ENCODE measurements at places on chromosomes 2 and 18.
A peak's percentile ranks its signal among the peaks of the same experiment; 100 is the strongest.

DNA sequence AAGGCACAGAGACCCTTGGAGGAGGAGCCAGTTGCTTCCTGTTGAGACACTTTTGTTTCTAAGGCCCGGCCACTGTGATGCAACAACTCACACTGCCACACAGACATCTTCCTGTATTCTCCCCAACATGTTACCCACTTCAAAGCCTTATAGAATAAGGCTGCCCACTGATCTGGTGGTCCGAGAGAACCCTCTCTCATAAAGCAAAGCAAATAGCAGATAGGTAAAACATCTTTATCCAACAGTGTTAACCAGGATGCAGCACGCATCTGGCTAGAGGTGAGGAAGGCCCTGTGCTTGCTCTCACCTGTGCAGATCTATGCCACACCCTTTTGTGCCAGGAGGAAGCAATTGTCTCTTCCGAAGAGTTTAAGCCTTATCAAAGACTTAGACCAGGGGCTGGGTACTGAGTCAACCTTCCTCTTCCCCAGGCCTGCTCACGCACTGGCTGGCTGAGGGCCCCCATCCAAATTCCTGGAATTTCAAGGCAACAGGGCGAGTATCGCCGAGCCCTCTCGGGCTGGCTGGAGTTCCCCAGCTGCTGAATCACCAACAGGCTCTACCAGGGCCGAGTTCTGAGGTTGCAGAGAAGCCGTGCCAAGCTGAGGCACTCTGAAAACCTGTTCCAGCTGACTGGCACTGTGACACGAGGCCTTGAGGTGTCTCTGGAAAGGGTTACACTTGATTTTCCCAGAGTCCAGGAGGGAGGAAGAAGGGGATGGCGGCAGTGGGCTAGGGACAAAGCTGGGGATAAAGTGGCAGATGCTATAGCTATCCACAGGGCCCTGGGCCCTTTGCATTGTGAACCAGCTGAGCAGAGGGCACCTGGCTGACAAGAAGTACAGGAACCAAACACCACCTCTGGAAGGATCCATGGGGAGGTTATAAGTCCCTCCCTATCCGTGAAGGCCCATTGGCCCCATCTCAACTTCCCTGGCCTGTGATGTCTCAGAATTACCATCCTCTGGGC lies 29.3 kb downstream of the TGFA start:
- DNase-seq: no peak

DNA sequence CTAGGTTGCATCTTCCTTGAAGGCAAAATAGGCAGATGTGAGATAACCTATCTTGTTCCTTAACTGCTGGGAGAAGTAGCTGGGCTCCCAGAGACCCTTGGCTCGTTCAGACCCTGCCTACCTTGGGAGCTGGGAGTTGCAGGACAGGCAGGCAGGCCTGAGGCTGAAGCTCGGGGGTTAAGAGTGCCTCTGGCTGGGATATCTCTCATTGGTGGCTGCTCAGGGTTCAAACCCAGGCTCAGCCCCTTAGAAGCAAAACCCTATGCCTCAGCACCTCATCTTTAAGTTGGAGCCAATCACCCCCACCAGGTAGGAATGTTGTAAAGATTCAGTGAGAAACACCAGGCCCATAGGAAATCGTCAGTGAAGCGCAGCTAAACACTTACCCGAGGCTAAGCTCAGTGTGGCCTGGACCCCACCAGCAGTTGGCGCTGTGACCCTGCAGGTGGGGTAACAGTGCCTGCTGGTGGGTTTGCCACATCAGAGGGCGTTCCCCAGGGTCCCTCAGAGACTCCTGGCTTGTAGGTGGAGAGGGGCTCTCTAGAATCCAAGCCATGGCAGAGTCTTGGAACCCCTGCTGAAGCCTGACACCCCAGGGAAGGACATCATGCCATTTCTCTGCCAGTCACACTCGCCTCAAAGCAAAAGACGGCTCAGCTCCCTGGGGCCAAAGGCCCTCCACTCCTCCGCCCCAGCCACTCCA lies 54.6 kb upstream of the GPR17 start:
- DNase-seq: peak; percentile 78

DNA sequence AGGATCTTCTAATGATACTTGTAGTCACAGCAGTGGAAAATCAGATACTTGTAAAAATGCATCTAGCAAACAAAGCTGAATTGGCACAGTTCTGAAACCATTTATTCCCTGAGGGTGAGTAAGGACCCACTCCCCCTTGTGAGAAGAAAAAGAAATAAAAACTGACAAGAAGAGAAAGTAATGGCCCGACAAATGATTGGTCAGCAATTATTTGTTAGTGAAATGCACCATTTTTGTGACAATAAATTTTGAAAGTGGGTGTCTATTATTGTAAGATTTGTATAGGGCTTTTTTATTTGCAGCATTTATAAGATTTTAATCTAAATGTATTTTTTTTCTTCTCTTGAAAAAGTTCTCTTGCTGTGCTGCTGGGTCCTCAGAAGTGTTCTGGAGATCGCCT lies 600.8 kb downstream of the STK39 start:
- no peak for DNase-seq

DNA sequence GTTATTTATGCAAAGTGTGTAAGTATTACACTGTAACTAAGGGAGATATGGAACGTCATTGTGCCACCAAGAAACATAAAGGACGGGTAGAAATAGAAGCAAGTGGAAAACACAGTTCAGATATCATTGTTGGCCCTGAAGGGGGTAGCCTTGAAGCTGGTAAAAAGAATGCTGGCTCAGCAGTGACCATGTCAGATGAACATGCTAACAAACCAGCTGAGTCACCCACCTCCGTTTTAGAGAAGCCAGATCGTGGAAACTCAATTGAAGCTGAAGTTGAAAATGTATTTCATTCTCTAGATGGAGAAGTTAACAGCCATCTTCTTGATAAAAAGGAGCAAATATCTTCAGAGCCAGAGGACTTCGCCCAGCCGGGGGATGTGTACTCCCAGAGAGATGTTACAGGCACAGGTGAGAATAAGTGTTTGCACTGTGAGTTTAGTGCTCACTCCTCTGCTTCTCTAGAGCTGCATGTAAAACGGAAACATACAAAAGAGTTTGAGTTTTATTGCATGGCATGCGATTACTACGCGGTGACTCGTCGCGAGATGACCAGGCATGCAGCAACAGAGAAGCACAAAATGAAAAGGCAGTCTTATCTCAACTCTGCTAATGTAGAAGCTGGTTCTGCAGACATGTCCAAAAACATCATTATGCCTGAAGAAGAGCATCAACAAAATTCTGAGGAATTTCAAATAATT lies 36.1 kb downstream of the ZNF407 start:
- DNase-seq: no peak

GRCh38 chr2:158380746-158381145 lies 75.8 kb downstream of the CCDC148 start:
- no peak for DNase-seq

DNA sequence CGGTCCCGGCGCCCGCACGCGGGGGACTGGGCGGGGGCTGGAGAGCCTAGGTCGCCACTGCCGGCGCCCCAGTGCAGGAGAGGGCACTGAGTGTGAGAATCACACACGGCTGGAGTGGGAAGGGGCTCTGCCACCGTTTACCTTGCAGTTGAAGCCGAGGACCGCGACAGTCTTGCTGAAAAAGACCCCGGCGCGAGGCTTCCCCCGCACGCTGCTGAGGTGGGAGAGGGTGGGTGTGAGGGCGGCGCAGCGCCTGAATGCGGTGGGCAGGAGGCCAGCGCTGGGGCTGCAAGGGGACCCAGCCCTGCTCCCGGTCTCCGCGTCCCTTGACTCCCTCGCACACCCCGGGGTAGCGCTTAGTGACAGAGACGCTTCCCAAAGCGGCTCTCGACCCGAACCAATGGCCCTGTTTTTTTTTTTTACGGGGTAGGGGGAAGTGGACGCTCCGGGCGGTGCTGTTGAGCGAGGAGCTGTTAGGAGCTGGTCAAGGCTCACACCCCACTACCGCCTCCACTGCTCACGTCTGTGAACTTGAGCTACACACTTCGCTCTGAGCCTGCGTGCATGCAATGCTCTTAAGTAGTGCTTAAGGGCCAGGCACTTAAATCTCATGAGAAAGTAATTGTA lies 794 bp downstream of the NOTO start:
- DNase-seq: no peak

DNA sequence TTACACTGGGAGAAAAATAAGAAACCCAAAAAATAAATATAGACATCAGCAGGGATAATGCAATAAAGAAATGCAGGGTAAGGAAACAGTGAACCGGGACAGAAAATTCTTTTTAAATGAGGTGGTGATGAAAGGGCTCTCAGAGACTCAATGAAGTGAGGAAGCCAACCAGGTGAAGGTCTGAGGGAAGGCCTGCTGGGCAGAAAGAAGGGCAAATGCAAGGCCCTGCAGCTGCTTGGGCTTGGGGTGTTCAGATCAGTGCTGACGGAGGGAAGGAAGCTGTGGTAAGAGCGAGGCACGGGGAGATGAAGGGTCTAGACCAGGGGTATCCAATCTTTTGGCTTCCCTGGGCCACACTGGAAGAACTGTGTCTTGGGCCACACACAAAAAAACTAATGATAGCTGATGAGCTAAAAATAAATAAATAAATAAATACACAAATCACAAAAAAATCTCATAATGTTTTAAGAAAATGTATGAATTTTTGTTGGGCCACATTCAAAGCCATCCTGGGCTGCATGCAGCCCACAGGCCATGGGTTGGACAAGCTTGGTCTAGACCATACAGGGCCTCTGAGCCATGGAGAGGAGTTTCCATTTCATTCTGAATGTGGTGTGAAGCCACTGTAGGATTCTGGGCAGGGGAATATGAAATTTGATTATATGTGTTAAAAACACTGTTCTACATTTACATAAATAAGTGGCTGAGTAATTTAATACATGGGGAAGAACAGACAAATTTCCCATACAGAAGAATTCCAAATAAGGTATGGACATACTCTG lies 96.3 kb upstream of the DNMT3A start:
- DNase-seq: no peak

DNA sequence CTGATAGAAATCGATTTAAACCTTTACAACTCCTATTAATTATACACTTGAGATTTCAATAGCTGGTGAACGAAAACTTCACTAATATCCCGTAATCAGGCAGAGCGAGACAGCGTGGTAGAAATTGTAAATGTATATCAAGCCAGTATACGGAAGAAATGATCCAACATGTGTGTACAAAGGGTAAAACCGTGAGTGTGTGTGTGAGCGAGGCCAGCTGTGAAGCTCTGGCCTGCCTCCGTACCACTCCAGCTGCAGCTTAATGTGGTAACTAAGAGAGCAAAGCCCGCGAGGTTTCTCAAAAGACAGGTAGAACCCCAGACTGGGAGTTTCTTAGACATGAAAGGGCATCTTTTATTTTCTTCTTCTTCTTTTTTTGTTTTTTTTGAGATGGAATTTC lies 52.3 kb upstream of the ZNF516 start:
- DNase-seq: no peak

DNA sequence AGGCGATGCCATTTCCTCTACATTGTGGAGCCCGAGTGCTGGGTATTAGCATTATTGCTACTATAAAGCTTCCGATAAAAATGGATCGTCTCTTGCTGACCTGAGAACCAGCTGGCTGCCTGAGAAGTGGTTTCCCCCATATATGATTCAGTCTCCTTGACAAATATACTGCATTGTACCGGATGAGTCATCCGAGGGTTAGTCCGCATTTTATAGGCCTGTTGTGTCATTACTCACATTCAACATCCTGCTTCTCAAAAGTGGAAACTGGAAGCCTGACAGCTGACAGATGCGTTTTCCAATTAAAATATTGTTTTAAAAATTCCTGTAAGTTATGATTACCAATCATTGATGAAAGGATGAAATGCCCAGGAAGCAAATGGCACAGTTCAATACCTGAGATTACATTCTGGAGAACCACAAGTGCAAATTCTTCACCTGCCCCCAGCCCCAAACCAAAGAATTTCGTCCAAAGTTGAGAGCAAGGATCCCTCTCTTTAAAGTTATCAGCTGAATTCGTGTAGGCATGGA lies 65.7 kb downstream of the SPRED2 start:
- DNase-seq: no peak

- no peak for DNase-seq
Measured at GRCh38 chr2:70084973-70085710, 2.1 kb upstream of the PCBP1 start.

GRCh38 chr18:45503990-45504389 lies 111.3 kb upstream of the SLC14A2 start:
- no peak for DNase-seq

DNA sequence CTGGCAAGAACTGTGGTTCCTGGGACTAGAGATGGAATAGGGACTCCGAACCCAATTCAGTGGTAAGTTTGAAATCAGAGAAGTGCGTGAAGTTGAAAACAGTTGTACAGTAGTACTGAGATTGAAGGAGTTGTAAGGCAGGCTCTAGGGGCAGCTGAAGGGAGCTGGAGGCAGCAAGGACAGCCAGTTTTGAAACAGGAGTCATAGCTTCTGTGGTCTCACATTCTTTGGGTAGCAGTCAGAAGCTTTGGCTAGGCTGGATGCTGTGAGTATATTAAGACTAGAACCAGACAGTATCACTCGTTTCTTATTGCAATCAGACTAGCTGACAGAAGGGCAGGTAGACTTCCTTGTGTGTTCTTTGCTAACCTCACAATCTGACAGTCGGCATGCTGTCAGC lies 64.5 kb upstream of the ADAM23 start:
- no peak for DNase-seq

- peak; percentile 21 for DNase-seq
Measured at GRCh38 chr2:26245810-26246209, 1.1 kb downstream of the HADHB start.

DNA sequence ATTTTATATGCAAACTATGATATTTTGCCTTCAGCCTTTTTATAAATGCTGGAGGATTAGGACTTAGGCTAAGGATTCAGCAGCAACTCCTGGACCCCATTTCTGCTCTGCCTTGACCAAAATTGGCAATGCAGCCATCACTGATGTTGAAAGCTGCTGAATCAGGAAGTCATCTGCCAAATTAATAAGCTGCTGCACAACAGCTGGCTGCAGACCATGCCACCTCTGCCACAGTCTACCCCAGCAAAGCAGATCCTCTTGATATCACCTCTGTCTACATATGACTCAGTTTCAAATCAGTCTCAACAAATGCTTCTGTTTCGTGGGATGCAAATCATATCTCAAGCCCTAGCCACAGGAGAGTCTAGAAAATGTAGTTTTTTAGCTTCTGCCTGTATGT lies 7.1 kb upstream of the SOS1 start:
- DNase-seq: no peak

DNA sequence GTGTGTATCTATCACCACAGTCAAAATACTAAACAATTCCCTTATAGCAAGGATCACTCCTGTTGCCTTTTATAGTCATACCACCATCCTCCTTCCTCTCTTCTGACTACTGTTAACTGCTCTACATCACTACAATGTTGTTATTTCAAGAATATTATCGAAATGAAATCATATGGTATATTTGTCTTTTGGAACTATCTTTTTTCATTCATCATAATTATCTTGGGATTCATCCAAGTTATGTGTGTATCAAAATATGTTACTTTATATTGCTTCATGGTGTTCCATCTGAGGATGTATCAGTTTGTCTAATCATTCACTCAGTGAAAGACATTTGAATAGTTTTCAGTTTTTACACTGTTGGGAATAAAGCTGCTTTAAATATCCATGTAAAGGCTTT lies 1423.0 kb upstream of the PIK3C3 start:
- DNase-seq: no peak

GRCh38 chr2:127154396-127154795 lies 47.4 kb upstream of the BIN1 start:
- no peak for DNase-seq
